ENCODE measurements at places on chromosomes 13 and 19. TPM values are rescaled to one million over a fixed set of nuclear protein-coding genes. Genes with fewer than 3 reads are reported as not detected.

The SLC6A16 gene
- 1.6 TPM for polyA plus RNA-seq

The GPR32 gene
- polyA plus RNA-seq = not detected

DNA sequence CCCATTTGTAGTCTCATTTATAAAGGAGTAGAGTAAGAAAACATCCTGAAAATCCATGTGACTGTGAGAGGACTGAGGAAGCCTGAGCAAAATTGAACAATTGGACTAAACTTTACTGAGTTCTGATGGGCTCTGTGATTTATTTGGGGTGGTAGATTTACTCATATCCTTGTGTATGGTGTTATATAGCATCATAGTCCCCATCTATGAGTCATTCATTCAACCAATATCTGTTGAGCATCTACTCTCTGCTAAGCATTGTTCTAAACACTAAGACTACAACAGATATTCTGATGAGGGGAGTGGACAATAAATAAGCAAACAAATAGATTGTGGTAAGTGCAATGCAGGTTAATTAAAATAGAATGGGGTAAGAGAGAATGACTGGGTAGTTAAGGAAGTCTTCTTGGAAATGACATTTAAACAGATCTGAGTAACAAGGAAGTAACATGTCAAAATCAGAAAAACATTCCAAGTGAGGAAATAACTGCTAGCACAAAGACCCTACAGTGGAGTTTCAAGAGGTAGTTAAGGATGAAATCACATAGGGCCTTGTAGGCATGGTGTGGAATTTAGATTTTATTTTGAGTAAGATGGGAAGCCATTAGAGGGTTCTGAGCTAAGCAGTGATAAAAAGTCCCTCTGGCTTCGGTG lies 36.3 kb upstream of the MLNR start:
- DNase-seq = no peak

- no peak for DNase-seq
Observed at GRCh38 chr13:112870051-112870331, 99.0 kb upstream of the MCF2L start.

The FCHO1 gene
- 0.35 TPM for polyA plus RNA-seq

DNA sequence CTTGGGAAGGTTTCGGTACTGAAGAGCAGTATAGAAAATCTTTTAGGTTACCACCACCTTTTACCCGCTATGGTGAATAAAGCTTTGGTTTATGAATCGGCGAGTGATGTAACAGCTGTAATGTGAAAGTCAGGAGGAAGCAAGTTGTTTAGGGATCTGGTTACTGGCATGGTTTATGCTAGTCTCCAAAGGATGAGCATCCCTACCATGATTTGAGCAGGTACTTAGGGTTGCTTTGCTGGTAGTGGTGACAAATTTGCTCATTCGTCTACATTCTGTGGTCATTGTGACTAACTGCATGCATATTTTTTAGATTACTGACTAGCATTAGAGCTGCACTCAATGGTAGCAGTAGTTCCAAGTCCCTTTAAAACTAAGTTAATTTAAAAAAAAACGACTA lies 104.1 kb downstream of the FRY start:
- DNase-seq = peak; percentile 30

The PSG2 gene
- 1.0 TPM for polyA plus RNA-seq

DNA sequence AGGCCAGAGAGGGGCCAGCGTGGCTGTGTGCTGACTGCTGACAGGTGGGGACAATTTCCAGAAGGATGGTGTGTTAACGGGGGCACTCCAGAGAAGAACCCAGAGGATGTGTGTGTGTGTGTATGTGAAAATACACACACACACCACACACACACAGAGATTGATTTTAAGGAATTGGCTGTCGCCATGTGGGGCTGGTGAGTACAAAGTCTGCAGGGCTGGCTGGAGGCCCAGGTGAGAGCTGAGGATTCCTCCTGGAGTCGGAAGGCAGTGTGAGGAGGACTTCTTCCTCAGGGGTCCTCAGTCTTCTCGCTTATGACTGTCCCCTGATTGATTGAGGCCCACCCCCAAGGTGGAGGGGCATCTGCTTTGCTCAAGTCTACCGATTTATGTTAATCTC lies 7.6 kb upstream of the GJB6 start:
- no peak for DNase-seq

- DNase-seq = no peak
Observed at GRCh38 chr13:100954430-100955305, 280.1 kb upstream of the TMTC4 start.

- DNase-seq = no peak
Observed at GRCh38 chr19:54493967-54494585, 8.6 kb upstream of the LAIR2 start.

DNA sequence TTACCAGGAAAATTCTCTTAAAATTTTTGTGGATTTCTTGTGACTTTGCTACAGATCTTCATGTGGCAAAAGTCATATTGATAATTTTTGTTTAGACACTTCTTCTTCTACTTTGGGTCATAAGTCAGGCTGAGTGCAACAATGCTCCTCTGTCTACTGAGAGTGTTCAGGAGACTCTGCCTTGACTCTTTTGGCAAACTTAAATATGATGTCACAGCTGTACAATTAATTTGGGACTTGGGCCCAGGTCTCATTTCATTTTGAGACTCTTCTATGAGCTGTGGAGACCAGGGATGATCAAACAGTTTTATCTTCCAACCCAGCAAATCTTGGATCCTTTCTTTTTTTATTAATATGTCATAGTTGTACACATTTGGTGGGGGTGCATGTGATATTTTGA lies 19.7 kb upstream of the IPO5 start:
- no peak for DNase-seq

The CLDND2 gene
- polyA plus RNA-seq = not detected

The GNA15 gene
- polyA plus RNA-seq = not detected

GRCh38 chr19:52689843-52690368 lies 44.9 kb downstream of the ZNF611 start:
- DNase-seq = no peak

The CLDN10 gene
- not detected for polyA plus RNA-seq

The ADPRHL1 gene
- polyA plus RNA-seq = 0.35 TPM

- no peak for DNase-seq
Observed at GRCh38 chr19:10454267-10454666, 33.9 kb downstream of the PDE4A start.

- DNase-seq = no peak
Observed at GRCh38 chr19:601790-602189, 12.1 kb downstream of the HCN2 start.

- DNase-seq = no peak
Observed at GRCh38 chr13:105127732-105128131, 1407.7 kb downstream of the EFNB2 start.

DNA sequence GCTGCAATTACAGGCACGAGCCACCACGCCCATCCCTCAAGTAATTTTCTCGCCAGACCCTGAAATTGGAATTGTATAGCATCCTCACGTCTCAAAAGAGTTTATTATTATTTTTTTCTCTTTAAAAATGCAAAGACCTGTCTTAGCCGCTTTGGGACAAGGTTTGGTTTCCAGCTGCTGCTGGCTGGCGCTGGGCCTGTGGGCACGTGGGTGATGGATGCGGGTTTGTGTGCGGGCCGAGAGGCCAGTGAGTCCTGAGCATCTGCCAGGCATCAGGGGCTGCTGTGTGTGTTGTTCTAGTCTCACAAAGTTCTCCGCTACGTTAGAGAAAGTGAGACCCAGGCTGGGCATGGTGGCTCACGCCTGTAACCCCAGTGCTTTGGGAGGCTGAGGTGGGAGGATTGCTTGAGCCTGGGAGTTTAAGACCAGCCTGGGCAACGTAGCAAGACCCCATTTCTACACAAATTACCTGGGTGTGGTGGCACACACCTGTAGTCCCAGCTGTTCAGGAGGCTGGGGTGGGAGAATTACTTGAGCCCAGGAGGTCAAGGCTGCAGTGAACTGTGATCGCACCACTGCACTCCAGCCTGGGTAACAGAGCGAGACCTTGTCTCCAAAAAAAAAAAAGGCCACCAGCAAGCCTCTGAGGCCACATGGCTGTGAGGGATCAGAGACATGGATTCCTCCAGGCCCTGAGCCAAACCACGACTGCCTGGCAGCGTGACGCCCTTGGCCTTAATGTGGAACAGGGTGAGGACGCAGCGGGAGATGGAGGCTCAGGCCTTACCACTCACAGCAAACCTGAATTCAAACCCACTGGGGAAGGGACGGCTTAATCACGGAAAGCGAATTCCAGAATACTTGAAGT lies 4.7 kb upstream of the TMPRSS9 start:
- no peak for DNase-seq

- no peak for DNase-seq
Observed at GRCh38 chr13:40981361-40981760, 37.8 kb downstream of the ELF1 start.

The FAAP24 gene
- 1.8 TPM for polyA plus RNA-seq

GRCh38 chr19:45615795-45616703 lies 14.0 kb upstream of the GPR4 start:
- peak; percentile 23 for DNase-seq

The NAT14 gene
- 19.4 TPM for polyA plus RNA-seq

DNA sequence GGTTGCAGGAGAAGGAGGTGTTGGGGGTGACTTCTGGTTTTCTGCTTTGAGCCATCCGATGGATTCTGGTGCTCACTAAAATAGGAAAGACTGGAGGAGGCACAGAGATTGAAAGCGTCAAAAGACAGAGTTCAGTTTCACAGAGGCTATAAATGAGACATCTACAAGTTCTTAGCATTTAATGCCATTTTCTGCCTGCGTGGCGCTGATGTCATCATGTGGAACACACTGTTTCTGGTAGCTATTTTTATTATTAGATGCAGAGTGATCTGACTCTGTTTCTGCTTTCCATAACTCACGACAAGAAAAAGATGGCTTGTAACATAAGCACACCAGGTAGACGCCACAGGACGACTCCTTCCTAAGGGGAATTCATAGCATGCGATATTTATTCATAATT lies 3.3 kb upstream of the SLC39A3 start:
- no peak for DNase-seq

- no peak for DNase-seq
Observed at GRCh38 chr19:16873594-16873993, 15.2 kb upstream of the F2RL3 start.

DNA sequence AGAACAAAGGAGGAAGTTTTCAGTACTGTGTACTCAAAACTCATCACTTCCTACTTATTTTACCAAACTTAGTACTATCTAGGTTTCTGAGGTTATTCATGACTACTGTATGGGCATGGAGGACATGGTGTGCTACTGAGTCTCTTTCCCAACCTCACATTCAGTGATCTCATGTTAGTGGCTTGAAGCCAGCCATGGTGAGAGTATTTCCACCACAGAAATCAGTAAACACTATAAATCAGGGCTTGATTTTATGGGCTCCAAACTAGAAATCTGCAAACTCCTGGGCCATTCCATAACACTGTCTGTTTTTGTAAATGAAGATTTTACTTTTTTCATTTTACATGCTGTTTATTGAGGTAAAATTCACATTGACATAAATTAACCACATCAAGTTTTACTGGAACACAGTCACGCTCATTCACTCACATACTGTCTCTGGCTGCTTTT lies 19.7 kb downstream of the MED26 start:
- peak; percentile 56 for DNase-seq

- DNase-seq = no peak
Observed at GRCh38 chr19:6373813-6374108, 1.2 kb downstream of the ALKBH7 start.

GRCh38 chr19:46226438-46226973 lies 3.0 kb upstream of the IGFL1 start:
- no peak for DNase-seq

- no peak for DNase-seq
Observed at GRCh38 chr19:42028304-42029216, 34.5 kb upstream of the ATP1A3 start.

DNA sequence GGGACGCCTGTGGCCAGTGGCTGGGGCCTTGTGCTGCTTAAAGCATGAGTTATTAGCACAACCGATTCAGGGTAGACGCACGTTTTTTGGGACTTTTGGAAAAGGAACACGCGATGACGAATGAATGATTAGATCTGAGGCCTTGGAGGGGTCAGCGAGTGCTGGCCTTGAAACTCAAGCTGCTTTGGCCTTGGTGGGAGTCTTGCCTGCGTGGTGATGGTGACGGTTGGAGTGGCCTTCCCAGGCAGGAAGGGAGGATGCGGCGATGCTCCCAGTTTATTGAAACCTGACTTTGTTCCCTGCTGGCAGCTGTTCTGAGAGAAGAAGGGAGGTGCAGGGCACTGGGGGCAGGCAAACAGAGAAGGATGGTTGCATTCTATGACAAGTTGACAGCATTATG lies 63.1 kb upstream of the RNF113B start:
- DNase-seq = no peak

The COL5A3 gene
- polyA plus RNA-seq = 1.6 TPM

The NFIC gene
- 3.9 TPM for polyA plus RNA-seq

GRCh38 chr13:43784496-43784895 lies 2.3 kb downstream of the ENOX1 start:
- DNase-seq = no peak

The ZFR2 gene
- polyA plus RNA-seq = not detected

- peak; percentile 67 for DNase-seq
Observed at GRCh38 chr13:45055198-45055901, 65.0 kb upstream of the GTF2F2 start.

GRCh38 chr19:1752757-1753728 lies at the start of gene ONECUT3:
Gene ONECUT3 (plus strand): TSS chr19:1753506. CDS start chr19:1753663, 157 bp downstream.
- DNase-seq = no peak

GRCh38 chr19:51779181-51779580 lies 15.8 kb upstream of the FPR3 start:
- DNase-seq = no peak

DNA sequence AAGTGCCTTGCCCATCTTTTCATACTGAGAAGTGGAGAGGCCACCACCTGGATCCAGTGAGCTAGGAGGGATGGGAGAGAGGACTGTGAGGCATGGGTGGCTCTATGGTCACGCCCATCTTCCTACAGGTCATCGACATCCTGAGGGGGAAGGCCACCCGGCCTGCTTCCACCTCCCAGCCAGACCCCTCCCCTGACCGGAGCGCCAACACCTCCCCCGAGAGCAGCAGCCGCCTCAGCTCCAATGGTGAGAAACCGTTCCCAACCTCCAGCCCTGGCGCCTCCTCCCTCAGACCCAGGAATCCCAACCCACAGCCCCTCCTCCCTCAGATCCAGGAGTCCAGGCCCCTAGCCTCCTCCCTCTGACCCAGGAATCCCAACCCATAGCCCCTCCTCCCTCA lies 10.1 kb downstream of the BCL3 start:
- DNase-seq = no peak

DNA sequence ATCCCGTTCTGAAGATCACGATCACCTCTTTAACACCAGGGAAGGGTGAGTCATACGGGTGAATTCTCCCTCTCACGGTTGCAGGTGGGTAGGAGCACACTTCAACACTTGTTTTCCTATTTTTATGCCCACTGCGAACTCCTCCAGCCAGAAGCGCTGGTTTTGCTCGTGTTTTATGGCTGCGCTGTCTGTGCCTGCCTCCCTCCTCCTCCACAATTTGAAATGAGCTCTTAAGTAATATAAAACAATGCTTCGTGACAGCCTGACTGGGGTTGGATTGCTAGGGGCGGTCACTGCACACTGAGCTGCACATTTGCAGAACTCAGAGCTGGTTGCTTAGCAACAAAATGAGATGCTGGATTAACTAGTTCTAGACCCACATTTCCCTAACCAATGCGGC lies 12.9 kb downstream of the CCDC70 start:
- no peak for DNase-seq

The OR7G1 gene
- polyA plus RNA-seq = not detected

DNA sequence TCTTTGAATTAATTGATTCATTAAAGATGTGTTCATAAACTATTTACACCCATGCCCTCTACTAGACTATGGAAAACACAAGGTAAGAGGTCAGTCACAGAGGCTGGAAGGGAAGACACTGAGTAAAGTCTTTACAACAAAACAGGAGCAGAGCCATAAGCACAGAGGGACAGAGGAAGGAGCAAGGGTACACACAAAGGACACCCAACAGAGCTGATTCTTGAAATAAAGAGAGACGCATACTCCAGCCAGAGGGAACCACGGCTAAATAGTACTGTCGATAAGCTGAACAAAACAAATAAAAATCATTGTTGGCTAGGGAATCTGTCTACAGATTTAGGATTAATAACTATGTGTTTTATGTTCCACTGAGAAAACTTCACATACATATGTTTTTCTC lies 289.2 kb downstream of the EFNB2 start:
- DNase-seq = no peak

All from AG04450 (cell line).